ENCODE measurements at places on chromosomes 7 and 10.
A peak's percentile ranks its signal among the peaks of the same experiment; 100 is the strongest.

- peak; percentile 15 for DNase-seq
These were observed 64.6 kb downstream of the KLF6 start for GRCh38 chr10:3720228-3721019.

GRCh38 chr7:151575410-151575809 lies 55.7 kb upstream of the RHEB start:
- no peak for DNase-seq

DNA sequence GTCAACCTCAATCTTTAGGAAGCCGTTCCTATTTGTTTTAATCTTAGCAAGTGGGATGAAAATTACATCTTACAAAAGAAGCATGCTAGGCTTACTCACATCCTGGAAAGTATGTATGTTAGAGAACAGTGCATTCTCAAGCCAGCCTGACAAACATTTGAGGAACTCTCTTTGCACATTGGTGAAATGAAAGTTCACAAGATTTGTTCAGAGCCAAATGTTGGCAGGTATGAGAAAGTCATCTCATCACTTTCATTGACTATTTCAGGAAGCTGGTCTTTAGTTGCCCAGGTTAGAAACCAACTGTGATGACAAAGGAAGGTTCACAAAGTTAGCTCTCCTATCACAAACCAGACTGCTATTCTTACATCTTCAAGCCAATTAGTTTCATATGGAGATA lies 57.1 kb downstream of the ABCB1 start:
- DNase-seq = no peak

DNA sequence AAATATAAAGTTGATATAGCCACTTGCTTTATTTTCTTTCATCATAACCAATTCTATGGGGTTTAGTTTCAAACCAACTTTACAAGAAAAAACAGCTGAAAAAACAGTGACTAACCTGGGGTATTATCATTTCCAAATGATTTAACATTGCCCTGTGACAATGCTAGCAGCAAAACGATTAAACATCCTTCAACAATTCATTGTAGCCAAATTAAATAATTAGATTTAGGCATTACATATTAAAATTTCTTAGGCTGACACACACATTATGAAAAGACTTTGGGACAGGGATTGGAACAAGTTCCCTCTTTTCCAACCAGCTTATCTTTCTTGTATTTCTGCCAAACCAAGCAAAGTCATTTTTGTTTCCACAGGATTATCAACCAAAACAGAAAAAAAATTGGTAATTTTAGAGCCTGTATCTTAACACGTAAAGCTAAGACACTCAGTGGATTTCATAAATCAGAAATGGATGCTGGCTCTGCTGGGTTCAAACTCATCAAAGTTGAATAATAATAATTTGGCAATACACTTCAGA lies 84.0 kb downstream of the SEMA3D start:
- peak; percentile 2 for DNase-seq

DNA sequence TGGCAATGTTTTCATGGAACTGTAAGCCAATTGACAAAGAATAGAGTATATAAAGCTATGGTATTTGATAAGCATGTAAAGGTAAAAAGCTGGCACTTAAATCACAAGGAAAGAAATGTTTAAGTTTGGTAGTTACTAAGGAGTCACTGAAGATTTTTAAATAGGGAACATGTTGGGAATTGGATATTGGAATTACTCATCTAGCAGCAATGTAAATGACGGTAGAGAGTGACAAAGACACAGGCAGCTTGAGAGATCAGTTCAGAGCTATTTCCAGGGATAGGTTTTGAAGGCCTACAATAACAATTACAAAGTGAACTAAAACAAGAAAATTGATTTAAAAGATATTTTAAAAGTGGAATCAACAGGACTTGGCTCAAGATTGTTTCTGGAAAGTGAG lies 36.8 kb downstream of the SP8 start:
- no peak for DNase-seq

DNA sequence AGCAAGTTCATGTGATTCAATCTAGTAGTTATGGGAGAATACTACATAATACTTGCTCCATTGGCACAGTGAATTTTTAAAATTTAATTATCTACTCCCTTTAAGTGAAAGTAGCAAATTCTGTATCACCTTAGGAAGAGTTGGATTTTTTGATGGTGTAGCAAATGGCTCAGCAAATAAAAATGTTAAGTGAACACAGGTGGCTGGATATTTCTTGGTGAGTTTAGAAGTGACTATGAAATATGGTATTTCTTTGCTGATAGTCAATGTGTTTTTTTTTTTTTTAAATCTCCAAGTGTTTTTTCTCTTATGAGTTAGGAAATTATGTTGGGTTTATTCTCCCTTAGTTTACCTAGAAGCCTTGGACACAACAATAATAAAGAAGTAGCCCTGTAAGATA lies 67.8 kb downstream of the CREM start:
- no peak for DNase-seq

- peak; percentile 93 for DNase-seq
These were observed 90.9 kb upstream of the SMNDC1 start for GRCh38 chr10:110395350-110396283.

DNA sequence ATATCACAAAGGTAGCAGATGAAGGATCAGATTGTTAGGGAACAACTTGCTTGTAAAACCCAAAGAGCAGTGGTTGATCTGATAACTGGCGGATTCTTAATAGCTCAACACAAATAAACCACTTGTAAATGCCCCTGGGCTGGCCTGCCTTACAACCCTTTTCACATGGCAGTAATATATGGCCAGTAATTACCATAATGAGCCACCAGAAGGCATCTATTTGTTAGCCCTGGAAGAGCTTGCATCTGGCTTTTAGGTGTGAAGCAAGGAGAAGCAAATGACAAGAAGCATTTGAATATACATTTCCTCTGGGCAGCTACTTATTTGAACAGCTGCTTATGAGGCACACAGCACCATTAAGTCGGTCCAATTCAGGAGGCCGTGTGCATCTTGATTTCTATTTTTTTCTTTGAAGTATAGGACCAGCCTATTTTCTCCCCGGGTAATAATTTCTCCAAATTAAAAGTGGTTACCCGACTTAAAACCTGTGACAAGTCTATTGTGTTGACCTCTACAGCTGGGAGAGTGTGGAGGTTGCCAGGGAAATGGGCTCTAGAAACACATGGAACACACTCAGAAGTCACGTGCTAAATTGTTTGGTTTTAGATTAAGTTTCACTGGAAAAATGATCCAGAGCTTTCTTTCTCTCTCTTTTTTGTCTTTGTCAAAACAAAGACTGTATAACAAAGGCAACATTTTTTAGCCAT lies 113.4 kb downstream of the SEM1 start:
- DNase-seq = peak; percentile 15

- no peak for DNase-seq
These were observed 6.3 kb downstream of the RINT1 start for GRCh38 chr7:105538339-105538738.

DNA sequence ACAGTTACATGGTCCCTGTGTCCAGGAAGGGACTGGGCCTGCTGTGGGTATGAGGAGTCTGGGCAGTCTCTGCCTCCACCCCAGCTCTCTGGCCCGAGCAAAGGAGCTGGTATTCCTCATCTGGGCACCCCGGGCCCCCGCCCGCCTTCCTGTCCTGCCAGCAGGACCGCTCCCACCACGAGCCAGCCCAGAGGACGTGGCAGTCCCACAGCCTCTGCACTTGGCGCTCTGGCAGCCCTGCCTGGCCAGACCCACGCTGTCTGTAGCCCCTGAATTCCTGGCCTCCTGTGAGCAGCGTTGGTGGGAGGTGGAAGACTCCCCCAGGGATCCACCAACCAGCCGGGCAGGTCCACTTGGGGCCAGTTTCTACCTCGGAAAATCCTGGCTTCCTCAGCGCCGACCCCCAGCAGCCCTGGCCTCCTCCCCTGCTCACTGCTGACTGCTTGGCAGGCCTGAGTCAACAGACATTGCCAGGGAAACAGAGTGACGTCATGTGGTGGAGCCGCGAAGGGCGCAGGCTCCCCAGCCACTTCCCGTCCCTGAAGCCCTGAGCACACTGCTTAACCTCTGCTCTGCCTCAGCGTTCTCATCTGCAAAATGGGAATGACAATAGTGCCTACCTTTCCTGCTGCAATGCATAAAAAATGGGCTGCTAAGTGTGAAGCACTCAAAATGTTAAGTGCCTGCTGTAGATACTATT lies 21.6 kb upstream of the LIMK1 start:
- DNase-seq = peak; percentile 96

DNA sequence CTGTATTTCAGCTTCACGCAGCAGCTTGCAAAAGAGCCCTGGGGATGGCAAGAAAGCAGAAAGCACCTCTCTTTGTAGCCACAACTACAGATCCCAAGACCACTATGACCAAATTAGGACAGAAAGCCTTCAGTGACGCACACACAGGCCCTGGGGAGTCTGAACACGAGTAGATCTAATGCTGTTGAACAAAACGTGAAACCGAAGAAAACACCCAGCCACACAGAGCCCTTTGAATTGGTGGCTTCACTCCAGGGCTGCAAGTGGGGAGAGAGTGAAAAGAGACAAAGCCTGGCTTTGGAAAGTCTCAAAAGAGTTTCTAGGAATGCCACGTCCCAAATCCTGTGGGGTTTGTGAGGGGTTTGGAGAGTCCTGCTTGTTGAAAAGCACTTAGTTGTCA lies 28.4 kb downstream of the PLXNA4 start:
- DNase-seq = no peak

GRCh38 chr10:73911553-73912004 lies 647 bp downstream of the PLAU start:
- DNase-seq = peak; percentile 36

DNA sequence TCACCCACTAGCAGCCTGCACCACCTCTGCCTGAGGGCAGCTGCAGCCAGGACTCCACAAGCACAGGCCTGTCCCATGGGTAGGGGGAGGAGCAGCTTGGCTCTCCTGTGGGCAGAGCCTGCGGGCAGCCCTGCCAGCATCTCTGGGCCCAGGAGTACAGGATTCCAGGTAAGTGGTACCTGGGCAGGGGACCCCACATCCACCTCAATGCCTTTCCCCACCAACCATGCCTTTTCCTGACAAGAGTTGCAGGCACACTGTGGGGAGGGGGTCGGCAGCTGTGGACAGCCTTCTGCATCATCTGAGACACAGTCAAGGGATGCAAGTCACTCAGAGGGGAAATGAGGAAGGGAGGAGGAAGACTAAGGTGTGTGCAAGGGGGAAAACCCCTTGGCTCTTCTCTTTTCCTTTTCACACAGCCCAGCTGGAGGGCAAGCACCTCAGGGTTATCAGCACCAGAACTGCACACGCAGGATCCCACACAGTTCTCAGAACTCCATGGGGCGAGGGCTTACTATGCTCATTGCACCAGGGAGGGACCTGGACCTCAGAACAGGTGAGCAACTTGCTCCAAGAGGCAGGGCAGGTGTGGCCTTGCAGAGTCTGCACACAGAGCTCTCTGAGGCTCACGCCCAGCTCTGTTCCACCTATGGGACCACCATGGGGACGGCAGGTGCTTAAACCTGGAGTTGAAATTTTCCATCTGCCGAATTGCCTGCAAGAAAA lies 16.5 kb upstream of the ANTXRL start:
- no peak for DNase-seq

GRCh38 chr10:119640384-119640783 lies 10.8 kb upstream of the BAG3 start:
- no peak for DNase-seq

DNA sequence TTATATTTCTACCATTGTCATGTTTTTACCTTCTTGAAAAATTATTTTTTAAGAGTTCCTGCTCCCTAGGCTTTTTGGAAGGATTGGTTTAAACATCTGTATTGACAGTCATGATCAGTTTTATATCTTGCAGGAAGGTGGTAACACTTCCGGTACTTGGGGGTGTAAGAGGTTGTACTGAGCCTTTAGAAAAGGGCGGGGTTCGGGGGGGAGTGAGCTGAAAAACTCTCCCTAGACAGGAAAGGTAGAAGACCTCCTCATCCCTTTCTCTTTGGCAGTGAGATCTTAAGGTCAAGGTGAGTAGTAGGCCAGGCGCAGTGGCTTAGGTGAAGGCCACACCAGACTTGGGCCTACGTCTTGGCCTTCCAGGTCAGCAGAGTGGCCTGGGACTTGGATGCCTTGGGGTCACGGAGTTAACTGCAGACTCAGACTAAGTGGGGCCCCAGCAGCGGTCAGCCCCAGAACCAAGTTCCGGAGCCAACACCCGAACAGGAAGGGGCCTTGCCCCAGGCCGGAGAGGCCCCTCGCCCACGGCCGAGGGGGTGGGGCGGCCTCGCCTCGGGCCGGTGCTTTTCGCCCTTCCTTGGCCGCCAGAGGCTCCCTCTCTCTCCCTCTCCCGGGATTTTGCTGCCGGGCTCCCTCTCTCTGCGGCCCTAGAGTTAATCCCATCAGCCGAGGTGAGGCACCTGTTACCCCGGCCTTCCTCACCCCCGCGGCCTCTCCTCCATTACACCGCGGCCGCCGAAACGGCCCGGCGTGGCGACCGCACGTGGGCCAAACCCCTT lies at the start of gene PPP1R9A:
Gene PPP1R9A, plus strand, starts transcription at position 569 of the 785 bp plus-strand sequence. CDS start 2,520 bp downstream, outside the sequence.
- DNase-seq = peak; percentile 50

DNA sequence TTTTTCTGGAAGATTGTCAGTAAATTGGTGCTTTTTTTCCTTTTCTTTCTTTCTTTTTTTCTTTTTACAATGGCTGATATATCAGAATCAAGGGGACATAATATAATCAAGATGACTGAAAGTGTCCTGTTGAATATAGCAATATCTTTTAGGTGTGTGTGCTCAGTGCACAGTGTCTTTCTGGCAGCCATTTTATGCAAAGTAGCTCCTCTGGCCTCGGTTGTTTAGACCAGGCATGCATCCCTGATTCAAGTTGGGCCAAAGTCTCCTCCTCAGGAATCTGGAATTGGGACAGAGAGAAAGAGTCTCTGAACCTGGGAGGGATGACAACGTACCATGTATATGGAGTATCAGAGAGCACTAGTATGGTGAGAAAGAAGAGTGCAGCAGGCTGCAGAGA lies 49.0 kb upstream of the MTPN start:
- no peak for DNase-seq

- DNase-seq = no peak
These were observed 214.2 kb upstream of the GHITM start for GRCh38 chr10:83925133-83925532.

DNA sequence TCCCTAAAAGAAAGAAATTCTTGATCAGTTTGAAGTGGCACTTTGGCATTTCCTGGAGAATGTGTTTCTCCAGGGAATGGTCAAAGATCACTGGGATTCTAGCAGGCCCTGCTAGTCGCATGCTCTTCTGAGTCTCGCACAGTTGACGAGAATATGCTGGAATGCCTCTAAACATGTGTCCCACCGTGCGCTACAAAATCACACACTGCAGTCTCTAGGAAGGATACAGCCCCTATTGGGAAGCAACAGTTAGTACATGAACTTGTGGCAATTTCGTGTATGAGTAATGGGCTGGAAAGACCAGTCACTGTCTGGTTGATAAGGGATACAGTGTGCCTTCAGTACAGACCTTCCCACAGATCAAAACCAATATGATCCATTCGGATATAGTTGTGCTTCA lies 257.9 kb downstream of the PRPF18 start:
- no peak for DNase-seq

DNA sequence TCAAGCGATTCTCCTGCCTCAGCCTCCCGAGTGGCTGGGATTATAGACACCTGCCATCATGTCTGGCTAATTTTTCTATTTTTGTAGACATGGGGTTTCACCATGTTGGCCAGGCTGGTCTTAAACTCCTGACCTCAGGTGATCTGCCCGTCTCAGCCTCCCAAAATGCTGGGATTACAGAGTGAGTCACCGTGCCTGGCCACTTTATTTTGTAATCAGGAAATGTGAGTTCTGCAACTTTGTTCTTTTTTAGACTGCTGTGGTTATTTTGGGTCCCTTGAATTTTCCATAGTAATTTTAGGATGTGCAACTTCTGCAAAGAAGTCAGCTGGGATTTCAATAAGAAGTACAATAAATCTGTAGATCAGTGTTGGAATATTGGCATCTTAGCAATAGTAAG lies 96.8 kb downstream of the CYTH3 start:
- peak; percentile 60 for DNase-seq

- no peak for DNase-seq
These were observed 24.3 kb downstream of the GRID1 start for GRCh38 chr10:86342111-86342863.
